ENCODE measurements at places on chromosomes 16 and 17.

DNA sequence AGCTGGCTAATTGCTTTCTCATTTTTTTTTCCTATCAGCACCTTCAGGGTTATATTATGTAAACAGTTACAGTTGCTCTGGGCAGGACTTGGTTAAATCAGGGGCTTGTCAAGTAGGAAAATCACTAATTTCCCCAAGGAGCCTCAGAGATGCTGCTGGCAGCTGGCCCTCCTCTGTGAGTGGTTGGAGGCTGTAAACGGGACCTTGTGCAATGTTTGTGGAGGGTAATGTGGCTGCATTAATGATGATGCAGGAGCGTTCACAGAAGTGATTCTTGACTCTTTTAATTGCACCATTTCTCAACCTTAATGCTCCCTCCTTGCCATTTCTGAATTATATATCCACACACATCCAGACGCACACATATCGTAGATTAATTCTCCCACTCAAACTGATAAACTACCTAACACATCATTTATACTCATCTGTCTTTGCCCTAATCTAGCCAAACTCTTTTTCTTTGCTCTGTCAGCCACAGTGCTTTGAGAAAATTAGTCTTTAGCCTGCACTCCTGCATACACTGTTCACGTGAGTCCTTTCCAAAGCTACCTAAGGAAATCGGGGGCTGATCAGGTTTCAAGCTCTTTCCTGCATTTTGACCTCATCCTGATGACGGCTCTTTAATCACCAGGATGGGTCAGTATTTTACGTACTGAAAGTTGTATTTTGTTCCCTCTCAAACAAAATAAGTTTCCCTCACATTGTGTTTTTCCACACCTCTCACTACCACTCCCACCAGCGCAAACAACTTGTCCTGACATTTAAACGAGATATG is 154.4 kb upstream of the PIRT start:
- no peak for DNase-seq

GRCh38 chr17:66447159-66447558 is 144.7 kb downstream of the PRKCA start:
- DNase-seq = no peak

GRCh38 chr16:71472051-71472450 is 10.0 kb upstream of the ZNF23 start:
- no peak for DNase-seq

GRCh38 chr16:46790599-46791270 is 40.2 kb downstream of the C16orf87 start:
- no peak for DNase-seq

- DNase-seq = no peak
Measured at GRCh38 chr17:12808723-12809122, 19.4 kb downstream of the ARHGAP44 start.
